ENCODE measurements at places on chromosomes 13 and 19.

- DNase-seq = no peak
Observed at GRCh38 chr19:50512112-50512998, 1.4 kb downstream of the ASPDH start.

DNA sequence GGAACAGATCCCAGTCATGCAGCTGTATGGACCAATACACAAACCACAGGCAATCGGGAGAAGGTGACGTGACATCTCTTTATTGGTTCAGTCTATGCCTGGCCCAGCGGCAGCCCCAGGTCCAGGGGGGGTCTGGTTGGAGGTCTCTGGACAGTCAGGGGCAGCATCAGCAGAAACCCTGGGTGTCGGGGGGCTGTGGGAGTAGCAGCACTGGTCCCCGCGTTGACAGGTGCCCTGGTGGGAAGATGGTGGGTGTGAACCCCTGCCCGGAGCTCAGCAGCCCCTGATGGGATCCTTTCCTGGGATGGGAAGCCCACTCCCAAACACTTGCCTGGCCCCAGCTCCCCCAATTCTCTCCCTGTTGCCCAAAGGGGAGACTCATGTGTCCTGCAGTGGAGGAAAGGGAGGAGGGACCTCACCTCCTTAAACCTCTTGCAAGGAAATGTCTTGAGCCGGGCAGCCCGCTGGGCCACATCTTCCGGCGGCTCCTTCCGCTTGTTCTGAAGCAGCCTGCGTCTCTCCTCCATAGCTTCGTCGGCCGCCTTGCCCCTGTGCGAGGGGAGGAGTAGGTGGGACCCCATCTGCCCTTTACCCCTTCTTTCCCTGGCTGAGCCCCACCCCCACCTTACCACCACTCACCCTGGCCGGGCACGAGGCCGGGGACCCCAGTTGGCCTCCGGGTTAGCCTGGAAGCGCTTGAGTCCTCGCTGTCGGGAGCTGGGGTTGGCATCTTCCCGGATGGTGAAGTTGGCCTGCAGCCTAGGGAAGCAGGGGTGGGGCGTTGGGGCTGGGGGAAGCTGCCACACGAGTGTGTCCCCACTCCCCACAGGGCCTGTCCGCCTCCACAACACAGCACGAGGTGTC, 2.4 kb upstream of the LYL1 start:
- DNase-seq = no peak

GRCh38 chr13:76724421-76724820, 161.8 kb downstream of the KCTD12 start:
- no peak for DNase-seq

- no peak for DNase-seq
Observed at GRCh38 chr13:48231080-48231479, 1.9 kb upstream of the ITM2B start.

DNA sequence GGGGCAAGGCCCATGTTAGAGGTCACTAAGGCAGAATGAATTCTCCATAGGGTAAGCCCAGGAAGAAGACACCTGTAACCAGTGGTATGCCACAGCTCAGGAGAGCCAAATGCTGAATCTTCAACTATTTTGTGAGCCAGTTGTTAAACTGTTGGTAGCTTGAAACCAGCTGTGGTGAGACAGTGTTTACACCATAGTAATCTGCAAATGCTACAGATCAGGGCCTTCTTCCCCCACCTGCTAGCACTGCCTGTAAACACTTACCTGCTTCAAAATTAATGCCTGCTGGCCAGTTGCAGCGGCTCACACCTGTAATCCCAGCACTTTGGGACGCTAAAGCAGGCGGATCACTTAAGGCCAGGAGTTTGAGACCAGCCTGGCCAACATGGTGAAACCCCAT, 12.1 kb downstream of the FBXL12 start:
- DNase-seq = no peak
